Inflammatory macrophage treated with lipopolysaccharide for 4 hours (primary cell): ENCODE measurements at places on chromosomes 7 and 10.

DNA sequence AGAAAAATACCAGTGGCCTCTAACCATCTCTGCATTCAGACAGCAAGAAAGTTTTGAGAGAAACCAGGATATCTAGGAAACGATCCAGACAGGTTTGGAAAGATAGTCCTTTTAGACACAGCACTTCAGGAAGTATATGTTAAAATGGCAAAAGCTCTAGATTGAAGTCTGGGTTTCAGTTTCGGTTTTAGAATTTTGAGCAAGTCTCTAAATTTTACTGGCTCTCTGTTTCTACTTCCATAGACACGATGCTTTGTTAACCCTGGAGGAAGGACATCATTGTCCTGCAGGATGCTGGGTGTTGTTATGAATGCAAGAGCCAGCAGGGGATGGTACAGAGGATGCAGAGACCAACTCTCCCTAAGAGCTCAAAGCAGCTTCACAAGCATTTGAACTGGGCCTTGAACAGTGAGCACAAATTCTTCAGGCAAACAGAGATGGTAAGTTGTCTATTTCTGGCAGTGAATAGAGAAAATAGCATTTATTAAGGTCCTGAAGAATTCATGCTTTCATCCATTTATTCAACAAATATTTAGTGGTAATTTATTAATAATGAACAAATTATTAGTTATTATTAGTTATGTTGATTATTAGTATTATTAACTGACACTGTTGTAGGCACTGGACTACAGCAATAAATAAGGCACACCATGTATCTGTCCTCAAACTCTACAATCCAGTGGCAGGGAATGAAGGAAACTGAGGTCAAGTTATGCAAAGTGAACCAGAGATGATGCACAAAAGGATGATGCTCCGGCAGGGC lies 152.7 kb upstream of the NRP1 start:
- peak; percentile 62 for DNase-seq

- DNase-seq = no peak
These were observed 34.3 kb upstream of the ICA1 start for GRCh38 chr7:8296362-8296659.

GRCh38 chr7:55021053-55021452 lies 2.2 kb downstream of the EGFR start:
- no peak for DNase-seq

GRCh38 chr7:39691821-39692220 lies 68.4 kb downstream of the RALA start:
- no peak for DNase-seq

- peak; percentile 58 for DNase-seq
These were observed 26.9 kb downstream of the ASAH2 start for GRCh38 chr10:50224330-50224952.

GRCh38 chr10:56178210-56178609 lies 182.8 kb downstream of the ZWINT start:
- no peak for DNase-seq

DNA sequence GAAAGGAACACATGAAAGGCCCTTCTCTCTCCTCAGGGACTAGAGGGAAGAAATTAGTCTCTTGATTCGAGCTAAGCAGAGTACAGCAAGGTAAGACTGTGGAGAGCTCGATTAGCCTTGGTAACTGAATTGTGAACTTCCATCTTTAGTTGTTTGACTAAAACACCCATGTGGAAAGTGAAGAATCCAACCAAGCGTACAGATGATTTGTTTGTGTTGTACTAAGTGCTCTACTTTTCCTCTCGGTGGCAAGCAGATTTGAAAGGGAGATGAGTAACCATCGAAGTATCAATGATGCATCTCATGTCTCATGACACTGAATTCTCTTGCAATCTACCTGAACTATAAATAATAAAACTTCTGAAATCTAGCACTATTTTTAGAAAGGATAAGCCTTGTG lies 80.7 kb downstream of the FZD1 start:
- DNase-seq = no peak

DNA sequence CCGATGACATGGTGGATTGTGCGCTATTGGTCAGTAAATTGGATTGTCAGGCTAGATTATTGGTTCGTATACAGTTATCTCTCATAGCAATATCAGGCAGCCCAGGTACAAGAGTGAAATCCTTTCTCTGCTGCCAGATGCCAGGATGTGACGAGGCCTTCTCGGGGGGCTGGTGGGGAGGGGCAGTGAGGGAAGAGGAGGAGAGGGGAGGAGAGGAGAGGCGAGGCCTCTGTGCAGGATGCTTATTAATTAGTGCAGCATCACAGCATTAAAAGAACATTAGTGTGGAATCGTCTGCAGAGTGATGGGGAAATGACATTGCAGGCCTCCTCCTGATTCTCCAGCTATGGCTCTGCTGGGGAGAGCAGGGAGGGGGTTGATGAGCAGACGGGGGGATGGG lies 30.5 kb upstream of the SLF2 start:
- no peak for DNase-seq

- DNase-seq = no peak
These were observed 49.4 kb upstream of the RET start for GRCh38 chr10:43027331-43027955.

DNA sequence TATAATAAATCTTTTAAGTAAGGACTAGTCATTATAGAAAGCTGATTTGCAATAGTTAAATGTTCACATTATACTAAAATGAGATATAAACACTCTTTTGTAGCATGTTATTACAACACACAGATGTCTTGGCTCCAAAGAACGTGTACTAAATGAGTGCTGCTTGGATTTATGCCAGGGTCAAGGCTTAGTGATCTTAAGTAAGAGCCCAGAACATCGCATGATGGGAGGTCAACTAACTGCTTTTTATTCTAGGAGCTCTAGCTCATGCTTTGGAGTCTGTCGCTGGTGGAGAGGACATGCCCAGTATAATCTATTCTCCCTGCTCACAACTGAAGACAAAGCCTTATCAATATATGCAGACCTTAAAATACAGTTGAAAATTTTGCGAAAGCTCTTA lies 315.1 kb downstream of the BBS9 start:
- DNase-seq = no peak

DNA sequence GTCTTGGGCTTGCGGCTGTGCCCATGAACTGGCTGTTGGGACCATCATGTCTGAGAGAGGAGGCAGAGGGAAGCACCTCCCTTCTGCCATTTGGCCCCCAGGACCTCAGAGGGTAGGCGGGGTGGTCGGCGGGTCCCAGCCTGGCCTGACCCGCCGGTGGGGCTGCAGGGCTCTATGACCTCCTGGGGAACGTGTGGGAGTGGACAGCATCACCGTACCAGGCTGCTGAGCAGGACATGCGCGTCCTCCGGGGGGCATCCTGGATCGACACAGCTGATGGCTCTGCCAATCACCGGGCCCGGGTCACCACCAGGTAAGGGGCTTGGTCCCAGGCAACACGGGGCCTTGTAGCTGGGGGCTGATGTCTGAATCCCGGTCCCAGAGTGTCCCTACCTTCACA lies 14.1 kb downstream of the SUMF2 start:
- DNase-seq = no peak

DNA sequence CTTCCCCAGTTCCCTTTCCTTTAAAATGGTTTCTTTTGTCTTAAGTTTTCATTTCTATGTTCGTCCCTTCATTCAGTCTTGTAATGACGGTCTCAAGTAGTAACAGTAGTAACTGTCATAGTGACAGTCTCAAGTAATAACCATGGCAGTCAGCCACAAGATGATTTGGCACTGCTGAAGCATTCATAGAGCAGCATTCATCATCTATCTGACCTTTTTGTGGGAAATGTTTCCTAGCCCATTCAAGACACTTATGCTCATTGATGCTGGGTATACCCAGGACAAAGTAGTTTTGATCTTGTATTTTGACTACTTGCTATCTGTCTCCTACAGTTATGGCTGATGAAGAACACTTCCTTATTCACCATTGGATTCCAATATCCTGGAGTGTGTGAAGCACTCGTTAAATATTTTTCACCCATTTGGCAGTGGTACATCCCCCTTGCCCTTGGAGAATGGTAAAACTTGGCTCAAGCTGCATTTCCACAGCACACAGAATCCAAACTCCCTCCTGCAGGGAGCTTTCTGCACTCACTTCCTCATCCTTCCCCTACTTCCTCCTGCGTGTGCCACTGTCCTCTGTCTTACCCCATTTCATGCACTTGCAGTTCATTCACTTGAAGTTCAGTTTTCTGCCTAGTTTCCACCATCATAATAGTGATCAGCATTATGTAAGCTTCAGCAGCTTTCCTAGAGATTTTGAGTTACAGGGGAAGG lies 19.0 kb downstream of the GIMAP4 start:
- no peak for DNase-seq

DNA sequence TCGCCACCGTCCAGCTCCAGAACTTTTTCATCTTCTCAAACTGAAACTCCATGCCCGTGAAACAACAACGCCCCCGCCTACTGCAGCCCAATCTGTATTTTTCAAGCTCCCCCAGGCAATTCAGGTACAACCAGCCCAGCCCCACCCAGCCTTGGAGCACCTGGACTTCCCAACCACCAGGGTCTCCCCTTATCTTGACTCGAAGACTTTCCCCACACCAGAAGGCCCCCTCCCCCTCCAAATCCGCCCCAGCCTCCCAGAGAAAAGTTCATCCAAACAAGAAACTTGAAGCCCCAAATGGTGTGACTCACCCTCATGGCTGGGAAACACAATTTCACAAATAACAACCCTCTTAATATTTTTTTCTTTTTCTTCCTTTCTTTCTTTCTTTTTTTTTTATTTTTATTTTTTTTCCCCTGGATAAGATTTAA lies 10.6 kb downstream of the ZCCHC24 start:
- no peak for DNase-seq

- DNase-seq = no peak
These were observed 119.8 kb upstream of the LYZL1 start for GRCh38 chr10:29169021-29169420.

GRCh38 chr7:114588506-114588905 lies 173.9 kb downstream of the FOXP2 start:
- DNase-seq = no peak

GRCh38 chr7:116211006-116211912 lies 920 bp downstream of the TES start:
- peak; percentile 91 for DNase-seq

GRCh38 chr7:53604201-53604600 lies 568.8 kb downstream of the POM121L12 start:
- no peak for DNase-seq

GRCh38 chr7:72416846-72417245 lies 4.7 kb upstream of the CALN1 start:
- DNase-seq = no peak

GRCh38 chr10:36802490-36803153 lies 322.8 kb upstream of the ANKRD30A start:
- DNase-seq = no peak

- no peak for DNase-seq
These were observed 31.2 kb downstream of the PPP2R2D start for GRCh38 chr10:131931981-131932380.

DNA sequence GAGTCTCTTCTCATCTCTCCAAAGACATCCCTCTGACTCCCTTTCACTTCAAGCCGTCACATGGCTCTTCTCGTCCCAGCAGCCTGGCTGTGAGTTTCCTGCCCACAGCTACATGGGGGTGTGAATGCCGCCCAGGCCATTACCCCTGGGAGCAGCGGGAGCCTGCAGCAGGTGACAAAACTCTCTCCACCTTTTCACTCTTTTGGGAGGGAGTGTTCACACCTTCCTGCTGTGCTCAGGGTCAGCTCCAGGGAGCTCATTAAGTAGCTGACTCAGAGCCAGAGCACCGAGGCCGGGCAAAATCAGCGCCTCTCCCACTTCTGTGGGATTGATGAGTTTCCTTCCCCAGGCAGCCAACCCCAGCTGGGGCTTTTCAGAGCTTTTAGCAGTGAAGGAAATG lies 271.3 kb downstream of the TYW1 start:
- no peak for DNase-seq

DNA sequence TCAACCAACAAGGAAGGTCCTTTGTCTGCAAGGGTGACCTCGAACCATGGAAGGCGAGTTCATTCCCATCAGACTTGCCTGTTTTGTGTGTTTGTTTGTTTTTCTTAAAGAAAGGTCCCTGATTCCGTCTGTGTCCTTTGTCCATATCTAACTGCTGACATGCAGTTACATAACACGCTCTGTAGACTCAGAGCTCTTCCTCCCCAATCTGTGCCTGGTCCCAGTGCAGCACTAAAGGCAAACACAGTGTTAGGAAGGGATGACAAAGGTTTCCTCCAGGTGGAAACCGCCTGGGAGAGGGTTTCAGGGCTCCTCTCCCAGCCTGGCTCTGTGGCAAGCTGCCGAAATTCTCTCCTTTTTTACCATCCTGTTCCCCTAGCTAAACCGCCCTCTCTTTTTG lies 13.4 kb downstream of the JCAD start:
- no peak for DNase-seq

DNA sequence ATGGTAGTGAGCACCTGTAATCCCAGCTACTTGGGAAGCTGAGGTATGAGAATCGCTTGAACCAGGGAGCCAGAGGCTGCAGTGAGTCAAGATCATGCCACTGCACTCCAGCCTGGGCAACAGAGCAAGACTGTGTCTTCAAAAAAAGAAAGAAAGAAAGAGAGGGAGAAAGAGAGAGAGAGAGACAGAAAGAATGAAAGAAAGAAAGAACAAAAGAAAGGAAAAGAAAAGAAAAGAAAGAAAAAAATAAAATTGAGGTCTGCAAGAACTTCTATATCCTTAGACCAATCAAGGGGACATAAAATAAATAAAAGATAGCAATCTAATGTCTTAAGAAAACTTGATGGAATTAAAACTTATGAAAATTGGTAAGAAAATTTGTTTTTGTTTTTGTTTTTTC lies 34.9 kb upstream of the PARD3 start:
- DNase-seq = no peak

DNA sequence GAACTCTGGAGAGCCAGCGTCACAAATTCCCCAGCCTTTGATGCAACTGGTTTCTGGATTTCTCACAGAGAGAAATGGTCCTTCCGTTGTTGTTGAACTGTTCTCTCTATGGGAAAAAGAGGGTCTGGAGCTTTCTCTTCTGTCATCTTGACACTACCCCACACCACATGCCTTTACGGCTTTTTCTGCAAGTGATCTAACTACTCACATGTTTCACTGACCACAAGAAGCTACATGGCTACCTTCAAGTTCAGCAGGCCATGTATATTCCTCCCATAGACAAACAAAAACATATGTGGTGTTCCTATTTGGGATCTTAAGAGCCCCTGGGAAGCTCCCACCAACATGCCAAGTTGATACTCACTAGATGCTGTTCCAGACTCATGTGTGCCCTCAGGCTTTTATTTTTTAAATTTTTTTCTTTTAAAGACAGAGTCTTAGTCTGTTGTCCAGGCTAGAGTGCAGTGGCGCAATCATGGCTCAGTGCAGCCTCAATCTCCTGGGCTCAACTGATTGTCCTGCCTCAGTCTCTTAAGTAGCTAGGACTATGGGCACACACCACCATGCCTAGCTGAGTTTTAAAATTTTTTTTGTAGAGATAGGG lies 72.0 kb downstream of the RNF216 start:
- DNase-seq = no peak

- DNase-seq = no peak
These were observed 339.9 kb downstream of the BMPER start for GRCh38 chr7:34245246-34245645.

DNA sequence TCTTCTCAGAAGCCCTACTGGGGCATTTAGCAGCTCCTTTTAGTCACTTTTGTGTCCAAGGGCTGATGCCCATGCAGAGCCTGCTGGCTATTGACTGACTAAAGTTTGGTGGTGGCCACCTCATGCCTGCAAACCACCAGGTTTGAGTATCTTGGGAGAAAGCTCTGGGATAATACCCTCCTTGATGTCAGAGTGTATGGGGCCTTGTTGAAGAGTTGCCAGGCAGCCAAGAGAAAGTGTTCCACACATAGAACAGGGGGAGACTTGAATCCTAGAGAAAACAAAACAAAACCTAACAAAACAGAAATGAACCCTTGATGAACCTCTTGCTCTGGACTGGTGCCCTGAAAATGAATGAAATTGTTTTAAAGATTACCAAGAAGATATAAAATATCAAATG lies 1024.6 kb downstream of the SORCS1 start:
- DNase-seq = no peak

- no peak for DNase-seq
These were observed 158.9 kb upstream of the POT1 start for GRCh38 chr7:125088555-125088954.
